Activated T-helper 1 cell treated with anti-CD3 and anti-CD28 coated beads, Interleukin-12 subunit alpha, Interleukin-12 subunit beta, Interleukin-2, Interleukin-4 antibody, amounts not matched to agents 30 ng/mL and 10 ng/mL and 1 ng/mL, durations not matched to agents 14 hours and 24 hours and 36 hours (primary cell): ENCODE measurements at places on chromosomes 3 and 15.

- no peak overlapping the region for H3K4me3 ChIP-seq
- no peak overlapping the region for H3K27ac ChIP-seq
- no peaks in the 10 kb centered on the region for H3K4me1 ChIP-seq
- peaks cover 4% of the 10 kb centered on the region for H3K27me3 ChIP-seq
- no peak for DNase-seq
- H3K36me3 ChIP-seq, result no peaks in the 10 kb centered on the region
Observed at GRCh38 chr15:33083232-33084081, 111.1 kb downstream of the FMN1 start.

- H3K4me3 ChIP-seq, result no peak overlapping the region
- H3K27ac ChIP-seq, result no peak overlapping the region
- no peaks in the 10 kb centered on the region for H3K36me3 ChIP-seq
- no peak for DNase-seq
- H3K27me3 ChIP-seq, result no peaks in the 10 kb centered on the region
Observed at GRCh38 chr3:63656786-63657185, 4.3 kb downstream of the SNTN start.

DNA sequence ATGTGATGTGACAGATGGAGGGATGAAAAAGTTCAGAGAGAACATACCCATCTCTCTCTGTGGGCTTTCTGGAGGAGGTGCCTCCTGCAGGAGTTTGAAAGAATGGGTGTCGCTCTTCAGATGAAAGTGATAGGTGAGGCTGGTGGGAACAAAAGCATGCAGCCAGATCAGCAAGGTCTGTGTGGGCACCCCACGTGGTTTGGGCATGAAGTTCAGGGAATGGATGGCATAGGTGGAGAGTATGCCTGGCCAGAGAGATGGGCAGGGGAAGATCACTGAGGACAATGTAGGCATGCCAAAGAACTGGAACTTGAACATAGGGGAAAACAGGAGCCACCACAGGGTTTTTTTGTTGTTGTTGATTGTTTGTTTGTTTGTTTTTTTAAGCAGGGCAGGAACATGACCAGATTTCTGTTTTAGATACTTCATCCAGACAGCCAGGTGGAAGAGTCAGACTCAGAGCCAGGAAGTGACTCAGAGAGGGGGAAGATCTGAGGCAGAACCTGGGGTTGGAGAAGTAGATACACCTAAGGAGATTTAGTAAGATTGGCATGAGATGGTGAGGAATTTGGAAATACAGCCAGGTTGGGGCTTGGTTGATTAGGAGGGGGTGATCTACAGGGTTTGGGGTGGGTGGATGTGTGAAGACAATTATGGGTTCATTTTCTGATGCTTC, 64.8 kb upstream of the CLSTN2 start:
- no peak for DNase-seq
- H3K4me3 ChIP-seq, result no peak overlapping the region
- H3K27me3 ChIP-seq, result no peaks in the 10 kb centered on the region
- no peak overlapping the region for H3K27ac ChIP-seq
- H3K4me1 ChIP-seq, result no peaks in the 10 kb centered on the region
- H3K36me3 ChIP-seq, result no peaks in the 10 kb centered on the region

DNA sequence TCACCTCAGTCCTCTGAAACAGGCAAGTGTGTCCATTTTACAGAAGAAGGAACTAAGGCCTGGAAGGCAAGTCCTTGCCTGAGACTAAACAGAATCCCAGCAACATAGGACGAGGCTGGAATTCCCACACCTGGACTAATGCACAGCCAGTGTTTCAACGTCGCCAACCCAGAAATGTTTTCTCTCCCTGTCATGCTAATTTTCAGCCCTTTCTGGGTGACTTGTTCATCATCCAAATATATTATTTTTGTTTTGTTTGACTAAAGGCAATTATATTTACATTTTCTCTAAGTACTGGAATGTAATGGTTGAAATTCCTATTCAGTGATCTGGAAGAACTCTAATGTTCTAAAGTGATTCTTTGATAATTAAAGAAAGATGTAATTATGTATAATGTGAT, 51.8 kb downstream of the BTD start:
- peaks cover 19% of the 10 kb centered on the region for H3K4me1 ChIP-seq
- peaks cover 17% of the 10 kb centered on the region for H3K36me3 ChIP-seq
- no peak overlapping the region for H3K4me3 ChIP-seq
- peaks cover 5% of the 10 kb centered on the region for H3K27me3 ChIP-seq
- DNase-seq, result no peak

DNA sequence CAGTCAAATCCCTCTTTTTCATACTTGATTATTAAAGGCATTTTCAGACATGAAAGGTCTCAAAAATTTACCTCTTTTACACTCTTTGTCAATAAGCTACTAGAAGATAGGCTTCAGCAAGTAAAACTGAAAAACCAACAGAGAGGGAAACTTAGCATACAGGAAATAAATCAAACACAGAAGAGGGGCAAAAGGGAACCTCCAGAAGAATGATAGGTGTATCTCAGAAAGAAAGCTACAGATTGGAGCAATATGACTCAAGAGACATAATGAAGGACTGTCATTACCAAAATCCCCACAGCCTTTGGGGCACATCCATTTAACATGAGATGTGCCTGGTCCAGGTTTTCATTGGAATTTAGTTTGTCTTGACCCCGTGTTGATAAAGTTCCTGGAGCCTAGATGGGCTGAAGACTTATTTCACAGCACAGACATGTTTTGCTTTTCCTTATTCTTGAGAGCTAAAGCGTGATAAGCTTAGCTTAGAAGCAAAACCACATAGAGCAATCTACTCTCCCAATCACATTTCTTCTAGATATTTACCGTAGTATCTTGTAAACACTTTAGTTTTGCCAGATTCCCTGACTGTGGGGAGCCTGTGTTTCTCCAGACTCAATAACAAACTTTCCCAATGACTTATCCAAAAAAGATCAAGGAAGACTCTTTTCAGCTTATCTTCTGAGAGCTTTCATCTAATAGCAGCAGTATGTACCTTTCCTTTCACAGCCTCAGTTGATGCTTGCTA, 11.7 kb downstream of the LRRFIP2 start:
- no peak overlapping the region for H3K4me3 ChIP-seq
- peaks cover 24% of the 10 kb centered on the region for H3K36me3 ChIP-seq
- peak overlapping the region; percentile 14 for H3K27ac ChIP-seq
- H3K4me1 ChIP-seq, result peaks cover 29% of the 10 kb centered on the region
- DNase-seq, result no peak
- H3K27me3 ChIP-seq, result peaks cover 2% of the 10 kb centered on the region

GRCh38 chr15:39618063-39618823, 37.4 kb downstream of the THBS1 start:
- H3K4me1 ChIP-seq, result peaks cover 21% of the 10 kb centered on the region
- no peak overlapping the region for H3K27ac ChIP-seq
- DNase-seq, result no peak
- no peak overlapping the region for H3K4me3 ChIP-seq
- peaks cover 11% of the 10 kb centered on the region for H3K36me3 ChIP-seq

GRCh38 chr3:131053043-131053859, 26.6 kb downstream of the NEK11 start:
- no peak overlapping the region for H3K27ac ChIP-seq
- no peaks in the 10 kb centered on the region for H3K27me3 ChIP-seq
- H3K4me3 ChIP-seq, result no peak overlapping the region
- no peak for DNase-seq
- H3K4me1 ChIP-seq, result no peaks in the 10 kb centered on the region

GRCh38 chr3:126371096-126371705, 14.0 kb upstream of the KLF15 start:
- peaks cover 2% of the 10 kb centered on the region for H3K27me3 ChIP-seq
- H3K4me3 ChIP-seq, result no peak overlapping the region
- H3K36me3 ChIP-seq, result no peaks in the 10 kb centered on the region

GRCh38 chr3:148078658-148079057, 619.0 kb upstream of the AGTR1 start:
- no peaks in the 10 kb centered on the region for H3K4me1 ChIP-seq
- no peaks in the 10 kb centered on the region for H3K27me3 ChIP-seq
- DNase-seq, result no peak
- no peak overlapping the region for H3K27ac ChIP-seq

DNA sequence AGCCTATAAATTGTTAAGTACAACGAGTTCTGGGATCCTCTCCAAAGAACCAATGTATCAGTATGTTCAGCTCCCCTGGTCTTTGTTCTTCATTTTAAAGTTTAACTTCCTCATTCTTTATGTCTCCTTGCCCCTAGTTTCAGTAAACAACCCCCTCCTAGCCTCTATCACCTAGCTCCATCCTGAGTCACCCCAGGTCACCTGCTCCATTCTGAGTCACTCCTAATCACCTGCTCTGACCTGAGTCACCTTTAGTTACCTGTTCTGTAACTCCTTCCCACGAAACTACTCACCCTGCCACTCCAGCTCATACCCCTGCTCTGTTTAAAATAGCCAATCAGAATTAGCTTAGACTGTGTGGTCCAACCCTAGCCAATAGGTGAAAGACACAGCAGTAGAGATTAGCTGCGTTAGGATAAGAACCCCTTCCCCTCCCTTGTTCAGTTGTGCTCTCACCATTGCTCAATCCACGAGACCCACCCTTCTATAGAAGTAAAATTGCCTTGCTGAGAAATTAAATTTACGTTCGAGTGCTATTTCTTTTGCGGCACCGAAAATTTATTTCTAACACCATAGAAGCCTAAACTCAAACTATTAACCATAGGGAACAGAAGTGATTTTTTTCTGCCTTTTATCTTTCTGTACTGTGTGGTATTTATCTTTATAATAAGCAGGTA, 245.0 kb upstream of the ADAMTS9 start:
- H3K36me3 ChIP-seq, result no peaks in the 10 kb centered on the region
- DNase-seq, result no peak
- H3K4me3 ChIP-seq, result no peak overlapping the region
- no peaks in the 10 kb centered on the region for H3K4me1 ChIP-seq
- no peaks in the 10 kb centered on the region for H3K27me3 ChIP-seq
